ENCODE measurements at places on chromosomes 12 and 14.

DNA sequence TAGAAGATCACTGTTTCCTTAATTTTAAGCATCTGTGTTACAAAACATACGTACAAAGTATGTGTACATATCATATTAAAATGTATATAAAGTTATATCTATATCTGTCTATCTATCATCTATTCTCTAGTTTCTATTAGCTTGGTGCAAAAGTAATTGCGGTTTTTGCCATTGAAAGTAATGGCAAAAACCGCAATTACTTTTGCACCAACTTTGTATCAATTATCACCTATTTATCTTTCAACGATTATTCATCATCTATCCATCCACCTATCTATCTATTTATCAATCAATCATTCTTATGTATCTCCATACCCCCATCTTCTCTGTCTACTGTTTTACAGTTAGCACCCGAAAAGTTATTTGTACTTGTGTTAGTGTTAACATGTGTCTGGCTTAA is 447.6 kb downstream of the NRXN3 start:
- DNase-seq: no peak

- peak; percentile 74 for DNase-seq
These were observed 1.6 kb downstream of the SIX4 start for GRCh38 chr14:60722357-60723115.

- peak; percentile 88 for DNase-seq
These were observed 44.8 kb upstream of the GZMB start for GRCh38 chr14:24678801-24679247.

DNA sequence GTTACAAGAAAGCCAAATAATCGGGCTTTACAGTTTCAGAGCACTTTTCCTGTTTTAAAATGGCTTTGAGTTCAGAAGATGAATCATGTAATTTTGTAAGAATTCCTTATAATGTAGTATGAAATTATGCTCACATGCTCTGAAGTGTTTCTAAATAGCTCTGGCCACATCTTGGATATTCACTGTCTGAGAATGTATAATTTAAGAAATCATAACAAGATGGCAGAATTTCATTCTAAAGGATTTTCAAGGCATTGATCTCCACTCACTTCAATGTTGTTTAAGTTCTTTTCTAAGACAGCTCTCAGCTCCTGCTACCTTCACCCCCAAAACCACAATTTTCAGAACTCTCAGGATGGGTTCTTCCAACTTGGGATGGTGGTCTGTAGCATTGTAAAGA is 180.1 kb downstream of the DACT1 start:
- DNase-seq: no peak

DNA sequence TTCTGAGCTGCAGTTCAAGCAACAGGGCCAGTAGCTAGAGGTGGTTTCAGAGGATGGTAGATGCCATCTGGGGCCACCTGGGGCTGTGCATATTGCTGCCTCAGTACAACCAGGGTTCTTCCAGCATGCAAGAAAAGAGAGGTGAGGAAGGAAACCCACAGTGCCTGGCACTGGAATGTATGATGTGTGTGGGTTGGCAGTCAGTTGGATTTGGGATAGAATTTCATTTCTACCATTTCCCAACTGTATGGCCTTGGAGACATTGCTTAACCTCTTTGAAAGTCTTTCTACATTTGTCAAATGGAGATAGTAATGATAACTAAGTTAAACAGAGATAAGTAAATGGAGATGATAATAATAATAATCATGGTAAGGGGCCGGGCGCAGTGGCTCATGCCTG is 10.2 kb upstream of the LRRC10 start:
- DNase-seq: no peak

DNA sequence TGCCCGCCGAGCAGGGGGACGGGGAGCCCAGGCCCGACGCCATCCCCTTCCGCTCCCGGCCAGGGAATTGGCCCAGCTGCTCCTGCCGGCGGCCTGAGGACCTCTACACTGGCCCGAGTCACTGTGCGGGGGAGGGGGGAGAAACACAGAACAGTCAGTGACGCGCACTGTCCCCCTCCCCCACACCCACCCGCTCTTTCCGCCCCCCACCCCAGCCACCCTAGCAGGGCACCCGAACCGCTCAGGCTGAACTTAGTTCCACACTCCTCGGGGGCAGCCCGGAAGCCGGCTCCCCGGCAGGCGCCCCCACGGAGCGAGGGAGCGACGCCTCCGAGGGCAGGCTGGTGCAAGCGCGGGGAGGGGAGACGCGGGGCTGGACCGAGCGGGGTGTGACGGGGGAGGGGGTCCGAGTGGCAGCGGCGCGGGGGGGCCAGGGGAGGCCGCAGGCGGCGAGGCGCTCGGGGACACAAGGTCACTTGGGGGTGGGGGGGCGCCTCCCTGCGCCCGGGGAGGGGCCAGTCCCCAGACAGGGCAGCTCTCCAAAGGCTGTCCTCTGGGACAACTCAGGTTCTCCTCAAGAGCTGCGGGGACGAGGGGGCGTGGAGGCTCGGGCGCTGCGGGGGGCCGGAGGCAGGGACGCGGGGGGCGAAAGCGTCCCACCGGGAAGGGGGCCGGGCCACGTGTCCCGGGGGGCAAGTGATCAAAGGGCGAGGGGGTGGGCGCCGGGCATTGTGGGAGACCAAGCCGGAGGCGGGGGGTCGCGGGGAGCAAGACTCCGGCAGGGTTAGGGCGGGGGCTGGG is 648 bp downstream of the CHD4 start:
- no peak for DNase-seq

GRCh38 chr14:83624541-83624940 is 1905.4 kb upstream of the FLRT2 start:
- DNase-seq: no peak

DNA sequence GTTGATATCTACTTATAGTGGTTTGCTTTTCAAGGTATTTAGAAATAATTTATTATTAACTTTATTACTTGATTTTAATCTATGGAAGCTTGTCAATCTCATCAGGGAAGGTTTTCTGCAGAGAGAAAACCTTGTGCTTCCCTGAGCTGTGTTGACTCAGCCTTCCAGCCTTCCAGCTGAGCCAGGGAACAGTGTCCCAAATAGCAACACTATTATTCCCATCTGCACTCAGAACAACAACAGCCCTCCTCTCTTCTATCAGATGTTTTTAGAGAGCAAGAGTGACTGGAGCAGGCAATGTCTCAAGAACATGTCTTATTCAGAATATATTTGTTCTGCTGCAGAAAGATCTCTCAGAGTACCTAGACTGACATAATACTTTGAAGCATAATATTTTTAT is 389.9 kb upstream of the GARIN6 start:
- no peak for DNase-seq

DNA sequence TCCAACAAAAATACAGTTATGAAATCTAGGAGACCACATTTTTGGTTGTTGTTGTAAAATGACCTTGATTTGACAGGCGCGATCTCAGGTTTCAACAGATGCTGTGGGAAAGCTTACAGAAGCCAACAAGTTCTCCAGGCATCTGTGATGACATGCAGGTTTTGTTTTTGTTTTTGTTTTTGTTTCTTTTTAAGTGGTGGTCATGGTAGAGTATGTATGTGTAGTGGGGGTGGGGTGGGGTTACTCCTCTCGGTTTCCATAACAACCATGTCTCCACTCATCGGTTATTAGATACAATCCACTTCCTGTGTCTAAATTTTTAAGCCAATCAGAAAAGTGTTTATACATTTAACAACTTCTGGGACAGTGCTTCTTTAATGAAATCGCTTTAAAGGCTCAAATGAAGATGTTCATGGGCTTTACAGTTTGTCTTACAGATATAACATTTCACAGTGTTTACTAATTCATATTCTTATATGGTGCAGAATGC is 199.9 kb upstream of the FOXN3 start:
- DNase-seq: no peak

- no peak for DNase-seq
These were observed 24.1 kb downstream of the YAF2 start for GRCh38 chr12:42213954-42214426.

- DNase-seq: no peak
These were observed 108.8 kb downstream of the RAD51B start for GRCh38 chr14:67928375-67928774.

GRCh38 chr14:100680439-100681051 is 46.1 kb upstream of the DLK1 start:
- no peak for DNase-seq

GRCh38 chr12:25962932-25963525 is 4.5 kb downstream of the RASSF8 start:
- no peak for DNase-seq

- DNase-seq: no peak
These were observed 54.1 kb downstream of the DAO start for GRCh38 chr12:108933949-108934348.

DNA sequence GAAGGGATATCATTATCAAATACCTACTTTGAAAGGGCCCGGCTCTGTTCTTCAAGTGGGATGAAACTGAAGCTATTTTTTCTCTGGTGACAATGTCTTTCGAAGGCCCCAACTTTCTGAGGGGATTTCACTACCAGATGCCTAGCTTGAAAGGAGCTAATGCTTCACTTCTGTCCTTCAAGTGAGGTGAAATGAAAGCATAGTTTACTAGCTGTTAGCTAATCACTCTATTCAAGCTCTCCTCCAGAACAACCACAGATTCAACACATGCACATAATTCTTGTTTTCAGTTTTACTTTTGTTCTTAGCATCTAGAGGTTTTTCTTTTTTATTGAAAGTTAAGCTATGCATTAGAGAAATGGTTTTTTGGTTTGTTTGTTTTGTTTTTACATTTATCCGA is 571.4 kb downstream of the NOVA1 start:
- DNase-seq: no peak

DNA sequence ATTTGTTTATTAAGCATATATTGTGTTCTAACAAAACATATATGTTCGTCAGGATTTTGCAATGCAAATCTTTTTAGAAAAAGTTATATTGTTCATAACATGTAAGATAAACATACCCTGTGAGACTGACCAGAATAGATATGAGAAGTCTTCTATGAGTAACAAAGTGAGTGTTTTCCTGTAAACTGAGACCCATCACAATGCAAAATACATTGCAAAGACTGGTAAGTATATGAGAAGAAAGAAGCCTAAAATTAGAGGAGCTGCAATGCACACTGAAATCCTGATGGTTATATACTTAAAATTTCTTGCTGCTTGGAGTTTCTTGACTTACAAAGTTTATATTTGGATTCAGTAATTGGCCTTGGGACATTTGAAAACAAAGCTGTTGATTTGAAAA is 6.0 kb downstream of the HMGA2 start:
- no peak for DNase-seq

GRCh38 chr12:31308116-31308515 is 17.8 kb downstream of the SINHCAF start:
- no peak for DNase-seq

DNA sequence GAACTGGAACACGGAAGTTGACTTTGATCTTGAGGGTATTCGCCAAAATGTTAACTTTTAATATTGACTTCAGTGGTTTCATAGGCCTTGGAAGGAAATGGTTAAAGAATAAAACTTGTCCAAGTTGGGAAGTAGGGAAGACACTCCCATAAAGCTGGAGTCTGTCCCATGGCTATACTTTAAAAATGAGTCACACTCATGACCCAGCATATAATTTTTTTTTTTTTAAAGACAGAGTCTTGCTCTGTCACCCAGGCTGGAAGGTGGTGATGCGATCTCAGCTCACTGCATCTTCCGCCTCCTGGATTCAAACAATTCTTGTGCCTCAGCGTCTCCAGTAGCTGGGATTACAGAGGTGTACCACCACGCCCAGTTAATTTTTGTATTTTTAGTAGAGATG is 19.6 kb downstream of the TMPRSS12 start:
- DNase-seq: no peak

- no peak for DNase-seq
These were observed 116.4 kb downstream of the PDZRN4 start for GRCh38 chr12:41304526-41304925.

- no peak for DNase-seq
These were observed 4.6 kb upstream of the LRRC23 start for GRCh38 chr12:6899837-6900519.

DNA sequence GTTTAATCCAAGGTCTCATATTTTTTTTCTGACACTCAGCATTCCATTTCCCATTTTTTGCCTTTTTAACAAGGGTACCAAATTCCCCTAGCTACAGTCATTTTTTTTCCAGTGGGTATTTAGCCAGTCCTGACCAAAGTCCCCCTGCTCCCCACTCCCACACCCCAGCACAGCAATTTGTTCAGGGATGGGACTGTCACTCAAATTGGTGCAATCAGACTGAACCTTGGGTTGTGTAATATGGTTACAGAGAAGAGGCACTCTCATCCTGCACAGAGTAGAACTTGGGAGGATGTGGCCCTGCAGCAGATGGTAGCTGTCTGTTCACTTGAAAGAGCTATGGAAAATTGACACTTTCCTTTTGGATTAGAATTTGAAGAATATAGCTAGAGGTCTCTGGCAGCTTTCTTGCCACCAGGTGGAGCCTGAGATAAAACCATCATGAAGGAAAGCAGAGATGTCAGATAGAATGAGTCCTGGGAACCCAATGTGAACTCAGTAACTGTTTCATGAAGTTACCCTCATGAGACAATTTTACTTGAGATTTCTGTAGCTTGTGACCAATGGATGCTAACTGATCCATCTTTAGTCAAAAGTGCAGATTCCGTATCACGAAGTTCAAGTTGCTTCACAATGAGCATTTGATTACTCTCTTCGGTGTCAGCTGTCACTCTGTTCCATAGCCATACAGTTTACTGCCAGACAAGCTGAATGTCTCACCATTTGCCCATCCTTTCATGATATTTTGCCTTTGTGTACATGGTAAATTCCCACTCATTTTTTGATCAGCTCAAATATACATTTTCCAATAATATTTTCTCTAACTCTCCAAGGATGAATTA is 394.0 kb upstream of the SYT1 start:
- DNase-seq: peak; percentile 27

DNA sequence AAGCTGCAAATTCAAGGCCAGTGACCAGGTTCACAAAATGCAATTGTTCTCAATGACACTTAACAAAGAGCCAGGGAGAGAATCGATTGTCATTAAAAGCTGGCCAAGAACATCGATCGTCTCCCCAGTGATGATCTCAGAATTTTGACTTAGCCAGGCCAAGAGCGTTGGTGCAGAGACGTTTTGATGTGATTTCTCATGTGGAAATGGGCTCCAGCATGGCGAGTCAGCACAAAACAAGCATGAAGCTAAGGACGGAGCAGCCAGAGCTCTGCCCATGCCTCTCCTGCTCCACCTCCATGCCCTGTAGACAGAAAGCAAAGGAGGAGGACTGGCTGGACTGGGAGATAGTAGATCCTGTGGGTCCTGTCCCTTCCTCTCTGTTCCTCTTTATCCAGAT is 270.8 kb downstream of the FOXN3 start:
- DNase-seq: no peak

DNA sequence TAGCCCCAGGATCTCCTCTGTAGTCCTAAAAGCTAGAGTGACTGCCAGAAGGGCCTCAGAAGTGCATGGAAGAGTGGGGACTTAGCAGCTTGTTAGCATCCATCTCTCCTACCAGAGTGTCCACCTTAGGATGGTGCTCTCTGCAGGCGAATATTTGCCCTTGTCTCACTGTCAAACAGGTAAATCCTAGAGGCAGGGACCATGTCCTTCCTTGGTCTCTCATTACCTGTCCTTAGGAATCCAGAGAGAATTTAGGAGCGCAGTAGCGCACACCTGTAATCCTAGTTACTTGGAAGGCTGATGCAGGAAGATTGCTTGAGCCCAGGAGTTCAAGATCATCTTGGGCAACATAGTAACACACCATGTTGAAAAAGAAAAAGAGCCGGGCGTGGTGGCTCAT is 21.4 kb downstream of the AGAP2 start:
- DNase-seq: no peak
